ENCODE measurements at places on chromosomes 13 and 19.

- DNase-seq, result no peak
Observed at GRCh38 chr13:73140801-73141200, 82.0 kb downstream of the KLF5 start.

DNA sequence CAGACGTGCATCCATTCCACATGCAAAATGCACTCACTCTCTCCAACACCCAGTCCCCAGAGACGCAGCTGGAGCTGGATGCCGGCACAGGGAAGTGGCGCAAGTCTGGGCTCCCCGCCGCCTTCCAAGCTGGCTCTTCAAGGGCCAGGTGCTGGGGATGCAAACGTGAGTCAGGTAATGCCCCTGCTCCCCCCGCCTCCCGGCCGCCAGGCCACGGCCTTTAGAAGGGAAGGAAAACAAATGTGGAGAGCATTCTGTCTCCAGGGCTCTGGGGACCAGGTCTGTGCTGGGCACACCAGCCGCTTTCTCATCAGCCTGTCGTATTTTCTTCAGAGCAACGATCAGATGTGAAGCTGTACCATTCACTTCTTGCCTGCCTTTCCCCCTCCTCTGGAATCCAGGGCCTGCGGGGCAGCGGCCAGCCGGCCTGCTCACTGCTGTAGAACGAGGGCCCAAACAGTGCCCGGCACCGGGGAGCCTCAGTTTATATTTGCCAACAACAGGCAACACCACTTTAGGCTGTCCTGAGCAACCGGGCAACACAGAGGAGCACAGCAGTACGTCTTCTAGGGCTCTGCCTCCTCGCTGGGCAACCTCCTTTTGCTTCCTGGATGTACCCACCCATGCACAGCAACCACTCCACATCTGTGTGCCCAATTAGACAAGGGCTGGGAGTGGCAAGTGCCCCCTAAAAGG, 3.8 kb downstream of the RAB20 start:
- no peak for DNase-seq

- no peak for DNase-seq
Observed at GRCh38 chr13:93416736-93417355, 190.2 kb downstream of the GPC6 start.

- DNase-seq, result no peak
Observed at GRCh38 chr19:38658462-38659306, 11.2 kb downstream of the ACTN4 start.

GRCh38 chr13:74194846-74195245, 60.6 kb upstream of the KLF12 start:
- no peak for DNase-seq

DNA sequence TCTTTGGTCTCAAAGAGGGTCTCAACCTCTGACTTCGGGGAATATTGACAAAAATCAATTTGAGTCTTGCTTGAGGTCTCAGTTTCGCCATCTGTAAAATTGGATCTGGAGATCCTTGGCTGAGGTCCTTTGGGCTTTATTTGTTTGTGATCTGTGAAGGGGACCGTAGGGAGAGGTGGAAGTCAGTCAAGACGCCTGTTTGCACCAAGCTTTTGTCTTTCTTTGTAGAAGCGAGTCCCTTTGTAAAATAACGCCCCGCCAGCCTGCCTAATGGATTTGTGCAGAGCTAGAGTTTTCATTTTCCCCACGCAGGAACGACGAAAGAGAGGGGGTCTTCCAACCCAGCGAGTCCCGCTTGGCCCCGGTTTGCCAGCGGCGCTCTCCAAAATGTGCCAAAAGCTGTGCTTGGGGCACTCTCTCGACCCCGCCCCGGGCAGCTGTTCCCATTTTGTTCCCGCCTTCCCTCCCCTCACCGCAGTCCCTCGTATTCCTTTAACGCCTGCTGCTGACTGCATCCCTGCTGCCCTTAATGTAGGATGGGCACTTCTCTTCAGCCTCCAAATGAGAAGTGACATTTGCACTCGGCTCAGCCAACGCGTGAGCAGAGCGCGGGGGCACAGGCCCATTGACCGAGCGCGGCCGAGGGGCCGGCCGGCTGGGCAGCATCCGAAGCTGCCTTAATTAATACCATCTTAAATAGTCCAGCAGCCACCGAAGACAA, 13.0 kb downstream of the ZIC5 start:
- no peak for DNase-seq

DNA sequence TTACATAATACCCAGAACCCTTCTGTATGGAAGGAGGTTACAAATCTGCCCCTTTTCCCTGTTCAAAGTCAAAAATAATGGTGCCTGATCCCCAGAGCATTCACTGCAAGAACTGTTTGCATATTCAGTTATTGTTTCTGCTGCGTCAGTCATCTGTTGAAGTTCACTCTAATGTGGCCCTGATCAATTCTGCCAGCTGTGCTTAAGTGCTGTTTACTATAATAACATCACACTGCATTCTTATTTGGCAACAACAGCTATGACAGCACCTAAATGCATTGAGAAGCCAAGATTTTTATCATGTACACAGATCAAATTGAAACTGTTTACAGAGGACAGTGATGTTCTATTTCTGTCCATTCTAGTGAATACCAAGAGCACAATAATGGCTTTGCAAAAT, 115.9 kb downstream of the DACH1 start:
- DNase-seq, result no peak

GRCh38 chr13:106986033-106986484, 418.1 kb upstream of the ARGLU1 start:
- DNase-seq, result no peak

- no peak for DNase-seq
Observed at GRCh38 chr13:69882451-69882850, 225.2 kb upstream of the ATXN8OS start.

DNA sequence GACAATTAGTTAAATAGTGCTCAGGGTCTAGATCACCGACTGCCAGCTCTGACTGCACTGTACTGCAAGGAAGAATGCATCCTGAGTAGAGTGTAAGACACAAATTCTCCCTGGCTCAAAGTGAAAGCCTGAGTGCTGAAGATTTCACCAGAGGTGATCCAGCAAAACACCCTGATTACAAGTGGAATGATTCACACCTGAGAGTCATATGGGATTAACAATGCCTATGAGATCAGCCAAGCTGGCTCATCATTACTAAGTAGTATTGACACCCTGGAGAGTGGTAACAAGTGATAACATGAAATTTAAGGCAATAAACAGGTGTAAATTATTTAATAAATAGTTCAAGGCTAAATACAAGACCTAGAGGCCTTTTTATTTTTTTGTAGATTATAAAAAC, 403.8 kb upstream of the PRR20A start:
- DNase-seq, result no peak

DNA sequence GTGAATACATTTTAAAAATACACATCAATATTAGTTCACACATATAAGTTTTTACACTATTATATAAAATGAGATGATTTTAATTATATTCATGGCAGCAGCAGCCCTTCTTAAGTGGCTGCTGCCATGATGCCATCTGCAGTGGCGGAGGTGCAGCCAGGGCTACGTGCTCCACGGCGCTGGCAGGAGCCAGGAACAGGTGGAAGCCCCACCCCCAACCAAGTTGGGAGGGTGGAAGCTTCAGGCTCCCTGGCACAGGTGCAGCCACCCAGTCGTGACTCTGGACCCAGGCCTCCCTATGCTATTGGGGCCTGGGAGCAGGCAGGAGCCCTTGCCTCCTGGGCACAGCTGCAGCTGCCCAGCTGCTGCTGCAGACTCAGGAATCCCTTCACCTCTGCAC, 646.9 kb upstream of the PCDH9 start:
- no peak for DNase-seq

DNA sequence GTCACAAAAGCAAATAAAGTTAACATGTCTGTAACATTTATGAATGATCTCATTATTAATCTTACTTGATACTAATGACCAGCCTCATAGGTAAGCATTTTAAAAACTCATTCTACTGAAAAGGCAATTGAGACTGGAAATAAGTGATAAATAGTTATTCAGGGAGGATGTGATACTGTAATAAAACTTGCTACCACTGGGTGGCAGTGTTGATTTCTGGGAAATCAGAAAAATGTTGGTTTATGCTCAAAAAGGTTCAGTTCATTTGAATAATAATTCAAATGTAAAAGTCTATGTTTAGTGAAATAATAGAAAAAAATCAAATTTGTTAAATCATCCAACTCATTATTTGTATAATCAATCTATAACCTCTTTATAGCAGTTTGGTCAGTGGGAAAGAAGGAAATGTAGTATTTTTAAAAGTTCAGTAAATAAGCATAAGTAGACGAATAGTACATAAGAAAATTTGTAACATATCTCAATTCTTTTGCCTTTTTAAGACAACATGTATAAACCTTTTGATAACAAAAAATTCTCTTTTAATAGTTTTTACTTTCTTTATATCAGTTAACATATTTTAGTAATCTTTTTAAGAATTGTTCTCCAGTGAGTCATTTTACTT, 9.6 kb downstream of the ABHD13 start:
- no peak for DNase-seq

- DNase-seq, result no peak
Observed at GRCh38 chr13:110578363-110578762, 16.8 kb upstream of the RAB20 start.

GRCh38 chr13:110319774-110320509, 12.9 kb downstream of the COL4A2 start:
- no peak for DNase-seq

GRCh38 chr13:99289674-99290337, 17.4 kb downstream of the GPR183 start:
- peak; percentile 36 for DNase-seq

GRCh38 chr19:39525205-39525604, 7.4 kb downstream of the EID2B start:
- DNase-seq, result no peak

- DNase-seq, result no peak
Observed at GRCh38 chr13:75120085-75120484, 361.9 kb downstream of the TBC1D4 start.

GRCh38 chr13:44969551-44970484, 19.5 kb downstream of the NUFIP1 start:
- no peak for DNase-seq

- DNase-seq, result no peak
Observed at GRCh38 chr19:51195616-51196015, 29.3 kb upstream of the CD33 start.

DNA sequence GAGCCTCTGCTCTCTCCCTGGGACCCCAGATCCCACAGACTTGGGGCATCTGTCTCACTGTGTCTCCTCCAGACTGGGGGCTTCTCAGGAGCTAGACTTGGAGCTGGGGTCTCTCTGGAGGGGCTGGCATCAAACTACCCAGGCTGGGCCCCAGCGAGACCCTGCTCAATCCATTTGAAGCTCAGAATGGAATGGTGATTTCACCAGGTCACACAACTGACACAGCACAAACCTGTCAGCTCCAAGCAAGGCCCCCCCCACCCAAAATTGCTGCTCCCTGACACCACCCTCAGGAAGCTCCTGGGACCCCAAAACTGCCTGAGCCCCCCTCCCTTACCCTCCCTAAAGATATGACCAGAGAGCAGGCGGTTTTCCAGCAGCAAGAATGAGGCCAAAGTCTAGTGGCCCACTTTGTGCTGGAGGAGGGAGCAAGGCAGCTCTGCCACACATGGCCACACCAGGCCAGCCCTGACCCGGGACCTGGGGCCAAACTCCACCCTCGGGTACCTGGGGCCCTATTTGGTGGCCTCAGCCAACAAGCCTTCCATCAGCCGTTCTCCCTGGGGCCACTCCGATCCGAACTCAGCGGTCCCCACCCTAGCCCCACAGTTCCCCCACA, 2.4 kb downstream of the NR2F6 start:
- DNase-seq, result no peak

GRCh38 chr13:112056284-112056727, 10.6 kb upstream of the SOX1 start:
- DNase-seq, result no peak

DNA sequence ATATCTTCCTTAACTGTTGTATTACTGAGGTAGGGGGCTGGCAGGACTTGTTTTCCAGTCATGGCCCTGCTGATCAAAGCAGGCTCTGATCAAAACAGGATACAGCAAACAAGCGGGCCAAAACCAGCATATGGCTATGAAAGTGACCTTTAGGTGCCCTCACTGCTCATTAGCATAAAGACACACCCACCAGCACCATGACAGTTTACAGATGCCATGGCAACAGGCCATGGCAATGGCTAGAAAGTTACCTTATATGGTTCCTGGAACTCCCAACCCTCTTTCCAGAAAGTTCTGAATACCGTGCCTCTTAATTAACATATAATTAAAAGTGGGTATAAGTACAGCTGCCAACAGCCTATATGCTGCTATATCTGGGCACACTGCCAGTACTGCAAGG, 551.4 kb upstream of the SGCG start:
- no peak for DNase-seq

DNA sequence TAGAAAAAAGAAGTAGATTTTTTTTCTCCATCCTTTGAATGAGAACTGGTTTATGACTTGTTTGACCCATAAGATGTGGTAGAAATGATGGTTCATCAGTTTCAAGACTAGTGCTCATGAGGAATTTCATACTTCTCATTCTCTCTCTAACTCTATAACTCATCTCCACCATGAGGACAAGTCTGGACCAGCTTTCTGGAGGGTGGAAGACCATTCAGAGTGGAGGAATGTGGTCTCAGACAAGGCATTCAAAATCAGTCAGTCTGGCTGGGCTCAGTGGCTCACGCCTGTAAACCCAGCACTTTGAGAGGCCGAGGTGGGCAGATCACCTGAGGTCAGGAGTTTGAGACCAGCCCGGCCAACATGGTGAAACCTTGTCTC, 3.5 kb upstream of the EID2 start:
- DNase-seq, result no peak

DNA sequence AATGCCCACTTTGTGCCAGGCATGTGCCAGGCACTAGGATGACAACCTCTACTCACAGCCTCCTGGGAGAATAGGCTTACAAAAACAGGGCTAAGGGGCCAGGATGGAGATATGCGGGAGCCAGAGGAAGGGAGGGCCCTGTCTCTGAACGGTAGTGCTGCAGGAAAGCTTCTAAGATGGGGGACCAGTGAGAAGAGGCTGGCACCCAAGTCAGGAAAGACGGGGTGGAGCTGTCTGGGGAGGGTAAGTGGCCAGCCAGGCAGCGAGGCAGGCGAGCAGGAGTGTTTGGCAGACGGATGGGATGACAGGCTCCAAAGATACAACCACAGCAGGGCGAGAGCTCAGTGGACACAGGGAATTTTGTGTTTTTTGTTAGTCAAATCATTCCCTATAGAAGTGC, 44.7 kb upstream of the GPI start:
- no peak for DNase-seq

DNA sequence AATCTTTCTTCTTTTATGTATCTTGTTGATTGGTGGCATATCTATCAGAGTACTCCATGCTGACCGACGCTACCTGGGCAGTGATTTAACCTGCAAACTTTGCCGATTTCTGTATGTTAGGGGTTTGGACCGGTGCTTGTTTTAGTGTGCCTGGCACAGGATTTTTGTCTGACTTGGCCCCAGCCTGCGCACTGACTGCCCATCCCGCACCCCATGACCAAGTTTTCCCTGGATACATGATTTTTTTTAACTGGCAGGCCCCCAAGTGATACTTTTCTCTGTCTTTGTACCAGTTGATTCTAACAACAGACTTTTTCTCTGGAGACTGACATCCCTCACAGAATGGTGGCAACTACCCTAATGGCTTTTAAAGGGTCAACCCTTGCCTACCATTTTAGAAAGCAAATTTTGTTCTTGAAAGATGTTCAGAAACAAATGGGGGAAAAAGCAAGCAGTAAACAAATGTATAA, 69.0 kb upstream of the C1QTNF9B start:
- DNase-seq, result no peak

Data from activated T-helper 9 cell treated with anti-CD3 and anti-CD28 coated beads, Interleukin-2, amount 50 U/mL, for 16 hours (primary cell).